Stimulated activated CD8-positive, alpha-beta memory T cell treated with anti-CD3 and anti-CD28 coated beads, Interleukin-7, amount 100 ng/mL, for 1 hour (primary cell): ENCODE measurements at places on chromosomes 12 and 14.

DNA sequence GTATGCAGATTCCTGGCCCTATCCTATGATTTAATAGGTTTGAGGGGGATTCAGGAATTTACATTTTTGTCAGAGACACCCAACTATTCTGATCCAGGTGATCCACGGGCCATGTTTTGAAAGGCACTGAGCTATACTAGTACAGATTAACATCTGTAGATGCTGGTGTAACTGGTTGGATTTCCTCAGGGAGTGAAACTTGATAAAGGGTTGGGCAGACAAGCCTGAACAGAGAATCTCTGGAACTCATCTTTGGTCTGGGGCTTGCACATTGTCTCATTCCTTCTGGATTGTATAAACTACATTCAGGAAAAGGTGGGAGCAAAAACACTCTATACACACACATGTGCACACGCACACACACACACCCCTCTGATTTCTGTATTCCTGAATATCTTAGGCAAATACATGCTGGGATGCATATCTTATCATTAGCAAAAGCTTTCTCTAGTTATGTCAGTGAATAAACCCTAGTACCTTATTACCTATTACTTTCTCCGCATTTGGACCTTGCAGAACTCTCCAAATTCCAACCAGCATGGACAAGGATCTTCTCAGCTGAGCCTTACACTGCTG is 104.6 kb downstream of the SLC38A1 start:
- no peak for DNase-seq

DNA sequence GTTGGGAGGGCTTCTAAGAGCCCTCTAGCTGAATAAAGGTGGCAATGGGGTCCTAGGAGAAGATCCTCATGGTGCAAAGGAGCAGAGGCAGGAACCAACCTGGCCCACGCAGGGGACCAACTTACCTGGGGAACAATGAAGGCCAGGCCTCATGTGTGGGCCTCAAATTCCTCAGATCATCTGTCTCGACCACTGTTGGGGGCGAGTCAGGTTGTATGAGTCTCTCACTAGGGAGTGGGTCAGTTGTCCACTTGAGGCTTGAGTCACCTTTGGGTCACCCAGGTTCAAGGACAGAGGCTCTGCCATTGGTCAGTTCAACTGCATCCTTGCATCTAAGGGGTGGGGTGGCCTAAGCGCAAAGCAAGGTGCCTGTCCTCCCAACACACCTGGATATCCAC is 43.7 kb upstream of the BDKRB2 start:
- no peak for DNase-seq

DNA sequence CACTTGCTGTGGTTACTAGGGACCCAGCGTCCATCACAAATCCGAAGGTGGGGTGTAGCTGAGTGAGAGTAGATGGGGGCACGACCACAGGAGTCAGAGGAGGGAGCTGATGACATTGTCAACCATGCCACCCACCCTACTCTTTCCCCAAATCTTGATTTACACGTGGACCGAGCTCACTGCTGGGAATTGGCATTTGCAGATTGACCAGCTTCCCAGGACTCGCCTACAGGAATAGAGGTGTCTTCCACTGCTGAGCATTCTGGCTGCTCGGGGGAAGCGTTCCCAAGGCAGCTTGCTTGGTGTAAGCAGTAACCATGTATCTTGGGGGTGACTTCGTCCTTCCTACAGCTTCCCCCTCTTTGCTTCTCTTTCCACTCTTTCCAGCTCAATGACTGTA is 353 bp upstream of the PTPRR start:
- DNase-seq = no peak

- no peak for DNase-seq
These were observed 53.1 kb downstream of the EIF2S3B start for GRCh38 chr12:10558789-10559188.

DNA sequence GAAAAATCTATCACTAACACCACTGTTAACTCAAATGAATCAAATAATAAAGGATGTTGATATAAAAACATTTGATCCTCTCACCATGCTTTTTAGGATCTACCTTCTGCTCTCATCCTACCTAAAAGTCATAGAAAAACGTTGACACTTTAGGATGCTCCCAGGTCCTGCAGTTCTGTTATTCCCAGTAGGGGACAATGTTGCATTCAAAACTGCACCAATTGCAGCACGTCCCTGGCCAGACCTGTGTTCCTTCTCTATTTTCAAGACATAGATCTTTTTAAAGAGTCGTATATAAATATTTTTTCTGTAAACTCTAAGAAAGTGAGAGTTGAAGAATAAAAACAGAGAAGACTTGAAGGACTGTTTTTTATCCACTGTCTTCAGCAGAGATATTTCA is 8.8 kb downstream of the AICDA start:
- DNase-seq = no peak

GRCh38 chr12:108375986-108376663 is 37.0 kb upstream of the CMKLR1 start:
- no peak for DNase-seq

DNA sequence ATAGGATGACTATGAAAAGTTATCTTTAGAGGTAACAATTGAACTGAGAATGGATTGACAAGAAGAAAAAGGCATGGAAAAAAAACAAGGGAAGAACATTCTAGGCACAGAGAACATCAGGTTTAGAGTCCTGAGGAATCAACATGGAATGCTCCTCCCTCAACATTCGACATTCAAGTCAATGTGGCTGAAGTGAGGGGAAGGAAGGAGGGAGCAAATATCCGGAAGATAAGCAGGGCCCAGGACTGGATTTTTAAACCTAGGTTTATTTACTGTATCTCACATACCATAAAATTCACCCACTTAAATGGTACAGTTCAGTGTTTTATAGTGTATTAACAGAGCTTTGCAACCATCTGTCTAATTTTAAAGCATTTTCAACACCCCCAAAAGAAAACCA is 9.6 kb upstream of the CCER1 start:
- DNase-seq = no peak

DNA sequence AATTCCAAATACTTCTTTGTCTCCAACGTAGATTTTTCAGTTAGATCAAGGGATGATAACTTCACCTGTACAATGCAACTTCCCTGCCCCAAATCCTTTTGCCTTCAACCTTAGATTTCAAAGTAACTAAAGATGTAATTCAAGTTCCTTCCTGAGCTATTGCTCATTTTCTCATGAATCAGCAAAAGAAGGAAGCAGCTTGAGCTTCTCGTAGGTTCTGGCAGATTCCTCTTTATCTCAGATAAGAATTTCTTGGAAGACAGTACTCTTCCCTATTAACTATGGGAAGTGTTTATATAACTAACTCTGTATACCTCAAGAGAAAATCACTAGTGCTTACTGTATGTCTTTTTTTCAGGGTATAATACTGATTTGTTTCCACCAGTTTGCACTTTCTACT is 203.8 kb downstream of the RASSF9 start:
- DNase-seq = no peak

- peak; percentile 19 for DNase-seq
These were observed 115.9 kb upstream of the TMPO start for GRCh38 chr12:98399532-98399931.

- DNase-seq = no peak
These were observed 75.9 kb downstream of the ATP2B1 start for GRCh38 chr12:89632778-89633177.

DNA sequence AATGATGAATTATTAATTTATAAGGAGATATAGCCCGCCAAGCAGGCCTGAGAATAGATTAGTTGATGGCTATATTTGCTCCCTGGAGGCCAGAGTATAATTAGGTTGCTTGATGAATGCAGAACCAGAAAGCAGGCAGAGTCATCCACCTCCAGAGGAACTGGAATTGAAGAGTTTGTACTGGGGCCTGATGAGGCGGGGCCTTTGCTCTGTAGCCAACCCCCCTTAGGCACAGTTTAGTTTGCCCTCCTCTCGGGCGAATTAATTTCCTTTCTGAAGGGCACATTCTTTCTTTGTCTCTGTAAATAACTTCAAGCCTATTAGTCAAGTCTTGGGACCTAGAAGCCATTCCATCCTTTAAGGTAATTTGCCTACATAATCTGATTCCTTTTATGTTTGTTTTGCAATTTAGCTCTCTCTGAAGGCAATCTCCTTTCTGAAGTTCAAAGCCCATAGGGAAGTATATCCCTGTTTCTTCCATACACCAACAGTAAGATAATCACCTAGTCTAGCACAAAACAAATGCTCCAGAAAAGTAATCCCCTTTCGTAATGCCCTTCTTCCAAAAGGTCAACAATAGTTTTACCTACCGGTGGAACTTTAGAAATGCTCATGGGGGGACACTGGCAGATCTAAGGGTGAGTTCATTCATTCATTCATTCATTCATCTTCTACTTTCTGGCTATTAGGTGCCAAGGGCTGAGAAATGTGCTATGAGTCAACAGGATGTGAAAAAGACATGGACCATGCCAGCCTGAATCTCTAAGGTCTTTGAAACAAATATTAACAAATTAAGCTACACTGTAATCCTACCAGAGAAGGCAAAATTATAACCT is 84.8 kb upstream of the NUDT4 start:
- no peak for DNase-seq
